ENCODE measurements at places on chromosomes 7 and 10.
A peak's percentile ranks its signal among the peaks of the same experiment; 100 is the strongest.

GRCh38 chr7:5462216-5462615, 38.6 kb upstream of the TNRC18 start:
- DNase-seq: no peak

GRCh38 chr7:100598425-100598824, 3.7 kb upstream of the PCOLCE start:
- no peak for DNase-seq

DNA sequence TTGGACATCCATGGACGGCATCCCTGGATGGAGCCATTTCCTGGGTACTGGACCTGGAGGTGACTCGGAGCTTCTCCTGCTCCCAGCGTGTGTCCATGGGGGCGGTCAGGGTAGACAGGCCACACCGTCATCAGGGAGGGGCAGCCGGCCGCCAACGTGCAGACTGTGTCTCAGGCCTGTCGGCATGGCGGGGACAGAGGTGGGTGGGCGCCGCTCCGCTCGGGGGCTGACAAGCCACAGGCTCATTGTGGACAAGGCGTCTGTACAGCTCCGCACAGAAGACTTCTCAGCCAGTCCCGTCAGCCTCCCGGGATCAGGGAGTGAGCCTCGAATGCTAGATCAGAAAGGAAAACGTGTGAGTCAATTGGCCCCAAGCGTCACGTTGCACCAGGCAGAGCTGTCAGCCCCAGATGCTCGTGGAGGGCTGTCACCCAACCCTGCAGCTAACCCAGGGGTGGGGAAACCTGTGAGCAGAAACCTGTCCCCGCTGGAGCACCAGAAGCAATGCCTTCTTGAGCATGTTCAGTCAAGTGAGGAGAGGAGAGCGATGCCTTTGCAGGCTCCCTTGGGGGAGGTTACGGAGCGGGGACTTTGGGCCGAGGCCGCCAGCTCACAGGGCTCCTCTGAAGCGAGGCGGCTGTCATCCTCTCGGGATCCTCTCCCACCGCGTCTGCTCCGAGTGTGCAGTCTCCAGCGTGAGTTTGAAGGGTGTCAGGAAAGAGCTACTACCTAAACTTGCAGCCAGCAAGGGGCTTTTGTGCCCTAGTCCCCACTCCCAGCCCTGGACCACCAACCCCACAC, 16.0 kb upstream of the DPYSL4 start:
- DNase-seq: no peak

DNA sequence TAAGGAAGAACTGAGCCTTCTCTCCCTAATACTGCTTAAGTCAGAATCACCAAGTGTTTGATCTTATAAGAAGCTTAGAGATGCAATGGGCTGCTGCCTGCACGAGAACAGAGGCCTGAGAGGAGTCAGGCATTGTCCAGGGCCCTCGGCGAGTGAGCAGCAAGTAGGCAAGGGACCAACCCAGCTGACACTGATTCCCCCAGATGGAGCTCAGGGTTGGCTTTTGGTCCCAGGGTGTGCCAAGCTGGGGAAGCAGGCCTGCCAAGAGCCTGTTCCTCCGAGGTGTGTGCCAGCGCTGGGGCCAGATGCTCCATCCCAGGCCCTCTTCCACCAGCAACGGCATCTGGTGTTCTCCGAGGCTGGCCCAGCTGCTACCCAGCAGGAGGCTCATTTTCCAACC, 222.0 kb upstream of the ZMIZ1 start:
- no peak for DNase-seq

DNA sequence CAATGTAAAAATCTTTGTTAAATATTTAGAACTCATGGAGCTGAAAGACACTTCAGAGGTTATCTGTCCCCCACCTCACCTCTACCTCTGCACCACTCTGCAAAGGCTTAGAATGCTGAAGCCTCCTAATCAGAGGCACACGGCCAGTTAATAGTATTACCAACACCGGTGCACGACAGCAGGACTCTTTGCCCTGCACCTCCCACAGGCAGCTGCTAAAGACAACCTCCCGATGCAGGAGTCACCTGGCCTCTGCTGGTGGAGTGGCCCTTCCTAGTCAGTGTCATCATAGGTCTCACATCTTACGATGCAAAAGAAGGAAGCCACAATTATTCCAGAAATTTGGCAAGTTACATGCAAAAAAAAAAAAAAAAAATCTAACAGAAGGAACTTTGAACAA, 66.6 kb upstream of the MGMT start:
- DNase-seq: no peak

GRCh38 chr10:126264102-126265018, 123.9 kb downstream of the ADAM12 start:
- no peak for DNase-seq

- DNase-seq: peak; percentile 18
Measured at GRCh38 chr7:111098011-111098925, 7.3 kb downstream of the LRRN3 start.

DNA sequence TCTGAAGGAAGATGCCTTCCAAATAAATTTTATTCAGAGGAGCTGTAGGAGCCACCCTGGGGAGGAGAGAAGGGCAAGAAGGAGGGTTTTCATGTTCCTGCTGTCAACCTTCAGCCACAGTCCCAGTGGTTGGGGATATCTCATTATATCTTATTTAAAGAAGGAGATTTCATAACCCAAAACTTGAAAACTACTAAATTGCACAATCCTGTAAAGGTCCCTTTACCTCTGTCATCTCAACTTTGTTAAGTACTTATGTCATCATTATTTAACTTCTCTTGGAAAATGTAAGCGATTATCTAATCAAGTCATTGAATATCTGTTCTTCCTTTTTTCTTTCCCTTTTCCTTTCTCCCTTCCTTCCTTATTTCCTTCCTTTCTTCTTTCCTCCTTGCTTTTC, 794.5 kb upstream of the IGFBP3 start:
- no peak for DNase-seq

DNA sequence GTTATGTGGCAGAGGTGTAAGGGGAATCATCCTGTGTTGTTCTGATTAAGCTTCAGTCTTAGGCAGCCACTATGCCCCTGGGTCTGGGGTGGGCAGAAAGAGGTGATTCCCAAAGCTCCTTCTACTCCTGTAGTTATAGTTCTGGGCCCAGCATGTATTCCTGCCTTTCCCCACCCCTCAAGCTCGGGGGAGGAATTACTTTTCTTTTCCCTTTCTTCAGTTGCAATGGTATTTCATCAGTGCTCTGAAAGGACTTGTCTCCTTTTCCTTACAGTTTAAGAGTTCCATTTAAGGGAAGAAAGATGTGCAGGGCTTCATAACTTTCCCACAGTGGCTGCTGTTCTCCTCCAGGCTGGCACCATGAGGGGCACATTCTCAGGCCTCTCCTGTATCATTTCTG, 94.2 kb downstream of the MTPAP start:
- DNase-seq: no peak

GRCh38 chr10:92076722-92077121, 153.2 kb downstream of the BTAF1 start:
- DNase-seq: no peak

- no peak for DNase-seq
Measured at GRCh38 chr7:99201027-99201426, 6.9 kb downstream of the KPNA7 start.

DNA sequence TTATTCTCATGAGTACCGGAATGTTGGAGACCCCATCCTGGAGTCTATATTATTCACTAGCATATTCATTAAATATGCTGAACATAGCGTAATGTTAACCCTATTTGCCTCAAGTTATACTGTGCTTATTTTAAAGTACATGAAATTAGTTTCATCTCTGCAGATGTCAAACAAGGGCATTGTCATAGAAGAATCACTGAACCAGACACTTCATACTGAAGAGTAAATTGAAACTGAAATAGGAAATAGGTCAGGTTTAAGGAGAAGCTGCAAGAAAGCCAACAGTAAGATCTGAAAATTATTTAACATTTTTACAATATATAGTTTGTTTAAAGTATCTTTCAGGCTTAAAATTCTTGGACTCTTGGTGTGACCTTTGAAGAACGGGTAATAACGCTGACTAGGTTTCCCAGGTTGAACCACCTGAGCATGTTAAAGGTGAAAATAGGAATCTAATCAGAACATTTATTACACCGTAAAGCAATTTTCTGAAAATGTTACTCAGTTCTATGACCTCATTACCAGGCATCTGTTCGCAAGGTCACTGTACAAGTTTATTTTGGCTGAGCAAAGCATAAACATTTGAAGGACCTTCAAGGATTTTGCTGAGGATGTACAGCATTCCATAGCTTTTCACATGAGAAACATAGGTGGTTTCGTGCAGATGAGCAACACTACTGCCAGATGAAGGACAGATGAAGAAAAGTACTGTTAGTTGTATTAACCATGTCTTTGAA, 82.7 kb downstream of the REEP3 start:
- no peak for DNase-seq

GRCh38 chr10:72935361-72935760, 19.2 kb downstream of the PLA2G12B start:
- DNase-seq: no peak

DNA sequence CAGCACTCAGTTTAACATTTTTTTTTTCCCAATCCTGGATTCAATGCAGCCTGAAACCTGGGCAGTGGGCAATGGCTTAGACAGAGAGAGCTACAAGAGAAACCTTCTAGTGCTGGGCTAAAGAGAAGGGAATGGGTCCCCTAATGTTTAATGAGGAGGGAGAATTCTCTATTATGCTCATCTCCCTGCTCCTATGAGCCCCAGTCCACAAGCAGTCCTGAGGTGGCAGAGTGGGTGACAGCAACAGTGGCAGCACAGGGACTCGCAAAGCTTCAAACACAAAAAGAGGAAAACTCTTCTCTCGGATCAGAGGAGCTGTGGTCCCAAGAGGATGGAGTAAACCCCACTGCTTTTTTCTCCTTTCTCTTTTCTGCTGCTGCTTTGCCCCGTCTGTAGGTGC, 36.5 kb downstream of the COBL start:
- no peak for DNase-seq

DNA sequence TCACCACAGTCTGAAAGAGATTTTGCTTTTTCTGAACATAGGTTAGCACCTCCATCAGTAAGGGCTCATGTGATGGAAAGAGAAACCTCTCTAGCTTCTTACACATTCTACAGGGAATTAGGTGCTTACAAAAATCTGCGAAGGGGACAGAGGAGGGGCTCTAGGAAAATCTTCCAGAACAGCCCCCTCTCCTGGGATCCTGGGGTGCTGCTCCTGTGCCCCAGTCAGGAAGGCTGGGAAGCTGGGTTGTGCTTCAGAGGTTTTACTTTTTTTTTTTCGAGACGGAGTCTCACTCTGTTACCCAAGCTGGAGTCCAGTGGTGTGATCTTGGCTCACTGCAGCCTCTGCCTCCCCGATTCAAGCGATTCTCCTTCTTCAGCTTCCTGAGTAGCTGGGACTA, 7.5 kb upstream of the FAM171A1 start:
- DNase-seq: no peak

- no peak for DNase-seq
Measured at GRCh38 chr7:155972247-155972646, 160.0 kb upstream of the SHH start.

DNA sequence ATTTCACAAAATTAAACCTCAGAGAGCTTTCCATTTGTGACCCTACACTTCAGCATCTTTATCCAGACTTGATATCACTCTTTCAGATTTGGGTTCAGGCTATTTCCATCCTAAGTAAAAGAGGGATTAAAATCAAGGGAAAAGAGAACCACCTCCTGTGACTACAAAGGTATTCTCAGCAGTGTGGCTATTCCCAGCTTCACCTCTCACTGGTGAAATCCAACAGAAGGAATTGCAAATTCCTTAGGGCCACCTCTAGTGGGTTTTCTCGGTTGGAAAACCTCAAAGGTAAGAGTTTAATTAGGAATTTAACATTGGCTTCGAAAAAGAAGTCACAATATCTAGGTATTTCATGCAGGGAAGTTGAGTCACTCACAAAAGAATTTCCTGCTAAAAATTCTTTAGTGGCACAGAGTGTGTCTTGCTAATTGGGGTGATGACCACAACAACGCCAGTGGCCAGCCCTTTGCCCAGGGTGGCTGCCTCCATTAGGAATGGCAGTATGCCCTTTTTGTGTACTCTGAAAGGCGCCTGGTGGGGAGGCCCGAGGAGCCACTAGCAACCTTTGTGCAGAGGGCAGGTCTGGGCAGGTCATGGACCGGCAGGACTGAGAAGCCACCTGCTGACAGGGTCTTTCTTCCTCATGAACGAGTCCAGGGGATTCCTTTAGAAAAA, 52.2 kb downstream of the SEM1 start:
- no peak for DNase-seq

- no peak for DNase-seq
Measured at GRCh38 chr7:127887631-127888030, 143.6 kb downstream of the LRRC4 start.

Data from HEK293T (cell line).